SJSA1 (cell line): ENCODE measurements at places on chromosomes 3 and 15. TPM values are rescaled to one million over a fixed set of nuclear protein-coding genes. Genes with fewer than 3 reads are reported as not detected.

C3orf85 gene
- not detected in 2 replicates for total RNA-seq

- DNase-seq, result no peak
These were observed 270.2 kb upstream of the GBE1 start for GRCh38 chr3:82031596-82031995.

GRCh38 chr3:65811086-65811761, 227.5 kb downstream of the MAGI1 start:
- no peak for DNase-seq

DNA sequence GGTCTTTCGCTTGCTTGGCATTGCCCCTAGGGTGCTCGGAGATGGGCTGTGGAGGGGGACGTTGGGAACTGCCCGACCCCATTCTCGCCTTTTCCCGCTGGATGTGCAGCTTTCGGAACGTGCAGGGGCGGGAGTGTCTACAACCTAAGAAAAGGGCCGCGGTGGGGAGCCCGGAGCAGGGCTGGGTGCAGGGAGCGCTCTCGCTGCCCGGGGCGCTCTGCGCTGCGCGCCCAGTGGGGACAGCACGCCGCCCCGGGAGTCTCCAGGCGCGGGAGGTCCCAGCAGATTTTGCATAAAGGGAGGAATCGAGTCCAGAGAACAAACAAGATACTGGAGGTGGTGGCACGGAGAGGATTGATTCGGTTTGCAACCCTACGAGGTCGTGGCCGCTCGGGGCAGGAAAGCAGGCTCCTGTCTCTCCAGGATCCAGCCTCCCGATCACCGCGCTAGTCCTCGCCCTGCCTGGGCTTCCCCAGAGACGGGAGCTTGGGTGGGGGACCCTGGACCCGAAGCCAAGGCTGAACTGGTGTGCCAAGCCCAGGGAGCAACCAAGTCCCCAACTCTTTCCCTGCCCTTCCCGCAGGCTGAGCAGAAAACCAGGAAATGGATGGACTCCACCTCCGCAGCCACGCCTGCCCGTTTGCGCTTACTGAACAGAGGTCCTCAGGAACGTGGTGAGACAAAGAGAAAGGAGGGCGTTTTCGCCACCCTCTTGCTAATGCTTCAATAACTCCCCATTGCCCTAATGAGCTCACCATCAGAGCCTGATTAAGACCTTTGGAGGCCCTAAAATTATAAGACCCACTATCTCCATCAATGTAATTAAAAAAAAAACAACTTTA, 59.7 kb downstream of the NOX5 start:
- DNase-seq, result peak; percentile 67
